GM23338 (cell line): ENCODE measurements at places on chromosomes 11 and 22.

- no peak for DNase-seq
Measured at GRCh38 chr11:64275841-64276240, 8.6 kb downstream of the BAD start.

DNA sequence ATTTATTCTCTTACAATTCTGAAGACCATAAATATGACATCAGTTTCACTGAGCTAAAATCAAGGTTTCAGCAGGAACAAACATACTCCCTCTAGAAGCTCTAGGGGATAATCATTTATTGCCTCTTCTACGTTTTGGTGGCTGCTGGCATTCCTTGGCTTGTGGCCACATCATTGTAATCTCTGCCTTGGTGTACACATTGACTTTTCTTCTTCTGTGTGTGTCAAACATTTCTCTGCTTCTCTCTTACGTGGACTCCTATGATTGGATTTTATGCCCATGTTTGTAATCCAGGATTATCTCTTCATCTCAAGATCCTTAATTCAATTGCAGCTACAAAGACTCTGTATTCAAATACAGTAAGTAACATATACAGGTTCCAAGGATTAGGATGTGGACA is 30.4 kb upstream of the MMP20 start:
- no peak for DNase-seq

- DNase-seq, result no peak
Measured at GRCh38 chr11:119262668-119263351, 54.1 kb downstream of the MCAM start.

- no peak for DNase-seq
Measured at GRCh38 chr11:88363648-88364065, 26.1 kb upstream of the CTSC start.

DNA sequence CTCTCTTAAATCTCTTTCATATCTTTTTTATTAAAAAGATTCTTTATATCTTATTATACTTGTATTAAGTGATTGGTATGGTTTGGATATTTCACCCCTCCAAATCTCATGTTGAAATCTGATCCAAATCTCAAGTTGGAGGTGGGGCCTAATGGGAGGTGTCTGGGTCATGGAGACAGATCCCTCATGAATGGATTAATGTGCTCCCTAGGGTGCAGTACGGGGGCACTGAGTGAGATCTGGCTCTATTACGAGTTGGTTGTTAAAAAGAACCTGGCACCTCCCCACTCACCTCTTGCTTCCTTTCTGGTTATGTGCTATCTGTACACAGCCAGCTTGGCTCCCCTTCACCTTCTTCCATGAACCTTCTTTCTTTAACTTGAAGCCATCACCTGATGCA is 149.6 kb downstream of the CWF19L2 start:
- DNase-seq, result no peak

DNA sequence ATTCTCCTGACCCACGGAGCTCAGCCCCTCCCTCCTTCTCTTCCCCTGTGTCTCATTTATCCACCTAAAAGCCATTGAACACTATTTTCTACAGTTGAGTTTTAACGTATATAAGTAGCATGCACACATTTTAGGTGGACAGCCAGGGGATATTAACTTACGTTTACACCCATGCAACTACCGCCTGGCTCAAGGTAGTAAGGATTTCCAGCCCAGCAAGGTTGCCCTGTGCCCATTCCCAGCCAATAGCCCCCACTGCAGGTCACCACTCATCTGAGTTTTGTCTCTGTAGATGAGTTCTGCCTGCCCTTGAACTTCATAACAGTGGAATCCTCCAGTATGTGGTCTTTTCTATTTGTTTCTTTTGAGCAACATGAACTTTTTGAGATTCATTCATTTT is 65.4 kb downstream of the SMIM38 start:
- no peak for DNase-seq

DNA sequence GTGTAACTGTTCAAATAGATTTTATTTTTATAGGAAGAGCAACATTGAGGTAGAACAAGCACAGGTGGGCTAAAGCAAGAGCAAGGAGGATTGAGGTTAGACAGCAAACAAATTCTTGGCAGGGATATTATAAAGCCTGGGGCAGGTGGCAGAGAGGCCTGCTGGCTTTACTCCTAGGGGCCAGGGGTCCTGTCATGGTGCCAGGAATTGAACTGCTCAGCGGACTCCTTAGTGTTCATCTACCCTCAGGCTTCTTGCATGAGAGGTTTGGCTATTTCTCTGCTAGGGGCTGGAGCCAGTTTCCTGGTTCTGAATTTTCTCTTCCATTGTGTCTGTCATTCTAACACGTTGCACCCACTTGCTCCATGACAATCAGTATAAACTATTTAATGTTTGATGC is 217.2 kb upstream of the NCAM1 start:
- no peak for DNase-seq

- no peak for DNase-seq
Measured at GRCh38 chr11:94671553-94672366, 96.4 kb upstream of the AMOTL1 start.

DNA sequence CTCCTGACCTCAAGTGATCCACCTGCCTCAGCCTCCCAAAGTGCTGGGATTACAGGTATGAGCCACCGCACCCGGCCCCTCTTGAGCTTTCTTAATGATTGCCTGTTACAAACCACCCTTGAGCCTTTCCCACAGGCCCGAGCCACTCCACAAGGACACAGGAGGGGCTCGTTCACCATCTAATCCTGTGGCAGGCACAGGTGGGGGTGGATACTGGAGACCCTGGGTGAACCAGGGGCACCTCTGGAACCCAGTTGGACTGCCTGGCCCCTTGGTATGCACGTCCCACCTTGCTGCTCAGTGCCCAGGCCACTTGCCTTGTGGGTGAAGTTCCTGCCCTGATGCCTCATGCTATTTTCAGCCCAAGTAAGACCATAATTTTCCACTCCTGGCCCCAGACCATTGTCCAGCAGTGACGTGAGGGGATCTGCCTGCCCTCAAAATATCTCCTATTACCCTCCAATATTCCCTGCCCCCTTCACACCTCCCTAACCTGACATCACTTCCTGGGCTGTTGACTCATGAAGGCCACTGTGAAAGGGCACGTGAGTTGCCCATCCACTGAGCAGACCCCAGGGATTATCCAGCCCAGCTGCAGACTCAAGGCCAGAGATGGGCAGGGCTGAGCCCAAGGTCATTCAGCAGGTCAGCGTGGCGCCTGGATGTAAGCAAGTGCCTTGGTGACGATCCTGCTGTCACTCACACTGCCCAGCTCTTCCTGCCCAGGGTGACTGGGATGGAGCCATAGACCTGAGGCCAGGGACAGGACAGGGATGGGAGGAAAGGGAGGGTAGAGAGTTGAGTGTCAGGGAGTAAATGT is 19.6 kb downstream of the P2RY2 start:
- no peak for DNase-seq

DNA sequence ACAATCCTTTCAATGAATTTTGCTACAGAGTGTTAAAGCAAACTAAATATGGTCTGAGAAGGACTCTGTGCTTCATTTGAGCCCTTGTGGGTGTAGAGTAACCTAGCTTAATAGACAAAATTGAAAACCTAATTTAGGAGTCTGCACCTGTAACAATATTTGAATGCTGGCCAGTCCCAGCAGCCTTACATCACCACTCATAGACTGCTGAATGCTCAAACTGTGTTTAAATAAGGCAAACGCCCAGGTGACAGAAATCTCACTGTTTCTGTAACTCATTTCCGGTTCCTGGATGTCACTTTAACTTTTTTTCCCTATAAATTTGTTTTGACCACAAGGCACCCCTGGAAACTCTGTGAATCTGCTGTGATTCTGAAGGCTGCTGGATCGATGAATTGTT is 45.5 kb upstream of the GLYATL1B start:
- no peak for DNase-seq

GRCh38 chr11:86785576-86785975 is 14.8 kb upstream of the PRSS23 start:
- no peak for DNase-seq

DNA sequence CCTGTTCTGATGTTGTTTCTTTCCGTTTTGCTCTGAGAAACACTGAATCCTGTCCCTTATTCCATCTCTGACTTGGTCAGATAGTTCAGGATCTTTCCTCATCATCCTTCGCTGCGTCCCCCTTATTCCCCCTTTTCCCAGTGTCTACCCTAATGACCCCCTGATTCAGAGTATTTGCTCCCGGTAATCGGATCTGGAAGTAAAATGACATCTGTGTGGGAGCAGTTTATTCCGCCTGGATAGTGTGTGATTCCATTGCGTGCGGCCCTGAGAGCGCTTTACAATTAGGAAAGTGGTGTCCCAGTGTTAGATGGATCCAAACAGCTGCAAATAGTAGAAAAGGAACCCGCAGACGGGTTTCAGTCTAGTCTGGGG is 606 bp downstream of the DRG1 start:
- DNase-seq, result peak; percentile 7

GRCh38 chr22:45254388-45254787 is 13.7 kb upstream of the KIAA0930 start:
- no peak for DNase-seq

DNA sequence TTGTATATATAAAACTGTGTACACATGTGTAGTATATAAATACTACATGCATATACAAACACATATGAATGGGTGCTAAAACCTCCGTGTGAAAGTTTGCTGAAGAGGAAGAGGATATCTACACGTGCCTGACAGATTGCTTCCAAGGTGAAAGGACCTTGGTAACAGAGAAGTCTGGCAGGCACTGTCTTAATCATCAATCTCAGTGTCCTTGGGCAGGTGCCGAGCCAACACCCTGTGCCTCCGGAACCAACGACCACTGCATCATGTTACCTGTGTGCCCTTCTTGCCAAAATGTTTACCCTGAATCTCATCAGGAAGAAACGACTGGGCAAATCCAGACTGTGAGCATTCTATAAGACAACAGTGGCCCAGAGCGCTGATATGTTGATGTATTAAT is 15.0 kb downstream of the NAP1L4 start:
- no peak for DNase-seq

GRCh38 chr11:77602381-77603088 is 12.8 kb downstream of the AQP11 start:
- no peak for DNase-seq

DNA sequence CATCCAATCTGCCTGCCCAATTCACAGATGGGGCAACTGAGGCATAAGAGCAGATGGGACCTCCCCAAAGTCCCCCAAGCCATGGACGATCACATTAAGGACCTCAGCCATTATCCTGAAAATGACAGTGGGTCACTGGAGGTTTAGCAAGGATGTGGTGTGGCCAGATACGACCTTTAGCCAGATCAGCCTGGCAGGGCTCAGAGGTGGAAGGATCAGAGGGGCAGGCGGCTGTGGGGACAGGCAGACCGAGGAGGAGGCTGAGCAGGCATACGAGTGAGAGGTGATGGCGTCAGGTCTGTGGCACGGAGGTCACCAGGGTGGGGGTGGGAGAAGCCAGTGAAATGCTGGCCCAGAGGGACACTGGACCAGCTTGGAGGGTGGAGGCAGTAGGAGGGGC is 14.1 kb upstream of the TMPRSS6 start:
- DNase-seq, result no peak

DNA sequence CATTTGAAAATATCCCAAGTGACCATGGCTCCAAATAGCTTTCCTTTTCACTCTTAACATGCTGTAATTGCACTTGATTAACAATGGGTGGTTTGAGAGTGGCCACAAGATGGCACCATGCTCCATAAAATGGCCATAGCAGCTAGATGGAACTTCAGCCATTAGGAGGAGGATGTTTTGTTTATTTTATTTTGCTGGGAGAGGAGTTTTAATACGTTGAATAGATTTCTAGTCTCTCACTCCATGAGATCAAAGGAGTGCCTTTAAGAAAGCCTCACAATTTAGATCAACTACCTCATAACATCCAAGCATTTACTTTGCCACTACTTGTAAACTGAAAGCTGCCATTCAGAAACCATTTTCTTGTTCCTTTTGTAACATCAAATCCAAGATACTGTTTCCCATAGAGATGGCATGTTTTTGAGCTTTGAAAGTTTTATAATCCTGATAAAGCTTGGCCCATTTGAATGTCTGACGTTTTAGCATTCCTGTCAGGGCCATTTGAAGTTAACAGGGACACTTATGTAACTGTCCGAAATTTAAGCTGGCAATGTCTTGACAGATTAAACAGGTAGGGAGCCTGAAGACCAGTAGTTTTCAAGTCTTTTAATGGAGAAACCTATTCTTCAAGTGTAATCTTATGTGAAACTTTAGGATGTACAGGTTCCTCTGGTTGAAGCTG is 4.7 kb downstream of the FEN1 start:
- peak; percentile 85 for DNase-seq

DNA sequence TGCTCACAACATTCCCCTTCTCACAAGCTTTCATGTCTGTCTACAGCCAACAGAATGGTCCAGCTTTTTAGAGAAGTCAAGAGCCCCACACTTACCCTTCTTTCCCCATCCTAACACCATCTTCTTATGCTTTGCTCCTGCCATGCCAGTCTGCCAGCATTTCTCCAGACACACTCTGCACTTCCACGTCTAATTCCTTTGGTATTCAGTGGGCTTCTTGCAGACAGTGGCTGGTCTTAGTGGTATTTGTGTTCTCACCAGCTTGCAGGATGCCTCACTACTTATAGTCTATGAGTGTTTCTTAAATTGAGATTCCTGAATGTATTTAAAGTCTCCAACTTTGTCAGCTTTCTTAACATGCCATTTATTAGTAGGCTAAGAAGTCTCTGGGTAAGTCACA is 154.4 kb downstream of the BBOX1 start:
- no peak for DNase-seq

- DNase-seq, result no peak
Measured at GRCh38 chr11:79193663-79194310, 247.0 kb downstream of the TENM4 start.

DNA sequence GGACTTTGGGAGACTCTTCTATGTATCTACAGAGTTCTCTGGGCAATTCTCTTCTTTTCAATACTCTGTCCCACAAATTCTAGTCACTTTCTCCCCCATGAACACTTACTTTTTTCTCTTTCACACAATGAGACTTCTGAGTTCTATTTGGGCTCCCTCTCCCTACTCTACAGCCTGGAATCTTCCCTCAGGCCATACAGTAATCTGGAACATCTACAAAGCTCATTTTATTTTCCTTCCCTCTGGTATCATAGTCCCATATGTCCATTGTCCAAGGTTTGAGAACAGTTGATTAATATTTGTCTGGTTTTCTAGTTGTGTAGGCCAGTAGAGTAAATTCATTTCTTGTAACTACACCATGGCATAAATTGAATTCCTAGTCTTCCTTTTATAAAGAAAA is 544.6 kb upstream of the RAG2 start:
- no peak for DNase-seq

GRCh38 chr11:92670308-92670890 is 299.1 kb upstream of the MTNR1B start:
- peak; percentile 29 for DNase-seq

DNA sequence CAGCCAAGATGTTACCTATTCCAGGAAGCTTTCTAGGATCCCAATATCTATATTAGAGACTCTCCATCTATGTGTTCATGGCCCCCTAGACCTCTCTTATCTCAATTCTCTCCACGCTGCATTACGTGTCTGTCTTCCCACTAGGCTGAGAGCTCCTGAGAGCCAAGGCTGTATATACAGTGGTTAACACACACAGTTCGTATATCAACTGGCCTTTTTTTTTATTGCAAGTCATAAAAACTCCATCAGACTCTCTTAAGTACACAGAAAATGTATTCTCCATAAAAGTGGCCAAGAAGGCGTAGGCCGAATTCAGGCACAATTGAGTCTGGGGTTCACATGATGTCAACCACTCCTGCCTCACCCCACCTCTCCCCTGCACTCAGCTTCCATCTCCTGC is 115.9 kb downstream of the TRIM29 start:
- DNase-seq, result no peak

GRCh38 chr11:109929308-109929707 is 163.9 kb upstream of the ZC3H12C start:
- no peak for DNase-seq
